GM12878 (cell line): ENCODE measurements at places on chromosomes 3 and 15.

GRCh38 chr3:5004319-5005152 is 25.3 kb downstream of the BHLHE40 start:
- no peak for DNase-seq

DNA sequence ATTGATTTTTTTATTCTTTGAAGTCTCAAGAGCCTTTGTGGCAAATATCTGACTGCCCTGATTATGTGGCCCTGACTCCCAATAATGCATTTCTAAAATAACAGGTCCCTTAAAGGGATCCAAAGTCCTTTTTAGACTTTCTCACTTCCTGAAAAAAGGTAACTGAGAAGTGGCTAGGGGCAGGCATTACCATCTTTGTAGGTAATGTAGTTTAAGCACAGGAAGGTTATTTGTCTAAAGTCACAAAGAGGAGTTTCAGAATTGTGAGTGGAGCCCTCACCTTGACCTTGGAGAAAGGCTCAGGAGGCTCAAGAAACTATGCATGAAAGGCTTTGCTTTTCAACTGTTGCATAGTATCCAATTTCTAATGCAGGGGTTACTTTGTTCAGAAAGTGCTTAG is 142.9 kb upstream of the MRPL3 start:
- no peak for DNase-seq

DNA sequence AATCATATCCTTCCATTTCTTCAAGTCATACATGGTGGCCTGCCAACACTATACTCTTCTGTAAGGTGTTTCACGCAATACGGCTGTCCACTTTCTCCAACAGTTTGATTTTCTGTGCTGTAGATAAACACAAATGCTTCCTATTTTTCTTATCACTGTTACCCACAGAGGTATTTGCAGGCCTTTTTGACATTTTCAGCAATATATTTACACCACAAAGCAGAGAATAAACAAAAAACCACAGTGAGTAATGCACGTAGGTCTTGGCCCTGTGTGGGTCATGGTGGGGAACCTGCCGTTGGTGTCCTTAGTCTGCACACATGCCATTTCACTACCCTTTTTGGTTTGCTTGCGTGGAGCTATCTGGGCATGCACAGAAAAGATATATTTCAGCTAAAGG is 59.5 kb downstream of the LRRC28 start:
- no peak for DNase-seq

DNA sequence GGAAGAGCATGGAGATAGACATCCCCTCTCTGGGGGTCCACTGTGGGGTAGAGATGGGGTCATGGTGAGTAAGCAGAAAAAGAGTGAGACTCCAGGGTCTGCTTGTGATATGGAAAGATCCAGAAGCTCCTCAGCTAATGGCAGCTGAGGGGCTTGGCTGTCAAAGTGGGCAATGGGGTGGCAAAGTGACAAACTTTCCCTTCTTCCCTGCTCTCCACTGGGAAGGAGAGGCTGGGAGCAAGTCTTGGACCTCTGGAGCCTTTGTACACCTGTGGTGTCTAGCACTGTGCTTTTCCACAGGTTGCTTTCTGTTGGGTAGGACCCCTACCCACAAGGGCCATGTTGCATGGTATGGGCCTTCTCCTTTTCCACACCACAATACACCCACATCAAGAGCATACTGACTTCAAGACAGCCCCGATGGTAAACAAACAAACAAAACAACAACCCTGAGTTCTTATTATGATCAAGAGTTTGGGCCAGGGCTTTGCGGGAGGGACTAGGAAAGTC is 3.5 kb downstream of the ITGA11 start:
- no peak for DNase-seq

DNA sequence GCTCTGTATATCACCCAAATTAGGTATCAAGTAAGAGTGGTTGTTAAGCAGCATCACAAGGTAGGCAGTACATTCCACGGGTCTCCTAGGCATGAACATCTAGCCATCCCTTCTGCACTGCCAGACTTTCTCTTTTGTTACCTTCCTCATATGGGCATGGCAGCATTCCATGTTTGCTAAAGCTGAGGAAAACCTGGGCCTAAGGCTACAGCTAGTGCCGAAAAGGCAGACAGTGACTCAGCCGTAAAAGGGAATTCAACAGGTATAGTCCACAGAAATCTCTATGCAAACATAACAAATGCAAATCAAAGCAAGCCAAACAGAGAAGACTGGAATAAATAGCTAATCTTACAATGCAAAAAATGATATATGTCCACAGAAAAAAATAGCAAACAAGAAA is 645.4 kb downstream of the ZBBX start:
- no peak for DNase-seq

GRCh38 chr15:28935316-28935715 is 49.5 kb downstream of the APBA2 start:
- DNase-seq: no peak
